ENCODE measurements at places on chromosomes 3 and 15. TPM values are rescaled to one million over a fixed set of nuclear protein-coding genes. Genes with fewer than 3 reads are reported as not detected.

Gene PRICKLE2
- 8.9 TPM for total RNA-seq

DNA sequence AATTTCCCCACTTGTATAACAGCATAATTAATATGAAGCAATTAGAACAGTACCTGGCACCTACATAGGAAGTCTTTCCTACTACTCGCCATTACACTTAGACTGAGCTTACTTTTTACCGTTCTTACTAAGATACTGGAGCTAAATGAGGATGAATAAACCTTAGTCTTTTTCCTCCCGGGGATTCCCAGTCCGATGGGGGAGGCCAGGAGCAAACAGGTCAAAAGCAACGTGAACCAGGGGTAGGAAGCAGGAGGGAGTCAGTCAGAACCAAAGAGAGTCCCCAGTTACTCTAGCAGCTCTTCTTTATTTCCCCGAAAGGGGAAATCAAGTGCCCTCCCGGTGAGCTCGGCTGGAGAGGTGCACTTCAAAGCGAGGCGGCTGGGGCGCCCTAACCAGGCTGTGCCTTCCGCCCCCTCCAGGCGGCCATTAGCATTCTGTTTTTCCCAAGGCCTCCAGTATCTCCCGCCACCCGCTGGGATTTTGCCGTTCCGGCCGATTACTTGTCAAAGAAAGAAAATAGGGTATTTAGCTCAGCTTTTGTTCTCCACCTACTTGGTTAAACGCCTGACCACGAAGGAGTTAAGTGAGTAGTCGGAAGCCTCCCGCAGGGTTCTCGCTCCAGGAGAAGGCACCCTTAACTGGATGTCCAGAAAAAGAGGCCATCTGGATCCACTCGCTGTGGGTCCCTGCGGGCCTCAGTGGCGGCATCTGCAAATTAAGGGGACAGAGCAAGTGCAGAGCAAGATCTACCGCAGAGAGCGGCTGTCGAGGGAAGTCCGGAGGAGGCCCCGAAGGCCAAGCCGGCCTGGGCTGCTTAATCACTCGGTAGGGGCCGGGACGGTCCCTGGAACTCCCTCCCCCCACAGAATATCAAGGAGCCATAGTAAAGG is 6.3 kb upstream of the EOMES start:
- H3K4me3 ChIP-seq, result no peak overlapping the region
- peak; percentile 88 for DNase-seq
- peaks cover 74% of the 10 kb centered on the region for H3K27me3 ChIP-seq
- H3K4me1 ChIP-seq, result peaks cover 23% of the 10 kb centered on the region
- no peaks in the 10 kb centered on the region for H3K36me3 ChIP-seq

- H3K4me3 ChIP-seq, result no peak overlapping the region
- H3K36me3 ChIP-seq, result no peaks in the 10 kb centered on the region
- no peaks in the 10 kb centered on the region for H3K27me3 ChIP-seq
These were observed 6.1 kb downstream of the CD96 start for GRCh38 chr3:111548092-111548491.

- no peak overlapping the region for H3K27ac ChIP-seq
- DNase-seq, result no peak
- H3K4me1 ChIP-seq, result peaks cover 2% of the 10 kb centered on the region
- H3K4me3 ChIP-seq, result peak overlapping the region; percentile 42
- H3K36me3 ChIP-seq, result no peaks in the 10 kb centered on the region
- peaks cover 16% of the 10 kb centered on the region for H3K27me3 ChIP-seq
These were observed 1.7 kb downstream of the SYNM start for GRCh38 chr15:99106417-99107220.

DNA sequence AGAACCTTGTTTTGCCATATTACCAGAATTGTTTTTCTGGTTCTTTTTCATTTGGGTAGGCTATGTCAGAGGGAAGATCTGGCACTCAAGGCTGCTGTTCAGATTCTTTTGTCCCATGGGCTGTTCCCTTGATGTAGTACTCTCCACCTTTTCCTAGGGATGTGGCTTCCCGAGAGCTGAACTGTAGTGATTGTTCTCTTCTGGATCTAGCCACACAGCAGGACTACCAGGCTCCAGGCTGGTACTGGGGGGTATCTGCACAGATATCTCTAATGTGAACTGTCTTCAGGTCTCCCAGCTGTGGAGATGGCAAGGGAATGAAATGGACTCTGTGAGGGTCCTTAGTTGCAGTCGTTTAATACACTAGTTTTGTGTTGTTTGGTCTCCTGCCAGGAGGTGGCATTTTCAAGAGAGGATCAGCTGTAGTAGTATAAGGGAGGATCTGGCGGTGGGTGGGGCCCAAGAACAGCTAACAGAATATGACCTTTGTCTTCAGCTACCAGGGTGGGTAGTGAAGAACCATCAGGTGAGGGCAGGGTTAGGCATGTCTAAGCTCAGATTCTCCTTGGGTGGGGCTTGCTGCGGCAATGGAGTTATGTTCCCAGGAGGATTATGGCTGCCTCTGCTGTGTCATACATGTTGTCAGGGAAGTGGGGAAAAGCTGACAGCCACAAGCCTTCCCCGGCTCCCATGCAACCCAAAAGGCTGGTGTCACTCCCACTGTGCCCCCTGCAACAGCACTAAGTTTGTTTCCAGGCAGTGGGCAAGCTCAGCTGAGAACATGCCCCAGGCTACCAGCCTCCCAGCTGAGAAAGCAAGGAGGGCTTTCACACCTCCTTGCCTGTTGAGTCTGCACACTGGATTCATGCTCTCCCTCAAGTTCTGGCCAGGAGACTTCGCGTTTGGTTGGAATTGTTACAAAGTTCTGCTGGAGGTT is 252.5 kb downstream of the ISL2 start:
- H3K4me3 ChIP-seq, result no peak overlapping the region
- H3K4me1 ChIP-seq, result no peaks in the 10 kb centered on the region
- no peaks in the 10 kb centered on the region for H3K36me3 ChIP-seq
- DNase-seq, result no peak
- H3K27me3 ChIP-seq, result no peaks in the 10 kb centered on the region

Data from H1 (cell line).